ENCODE measurements at places on chromosomes 11 and 22.

DNA sequence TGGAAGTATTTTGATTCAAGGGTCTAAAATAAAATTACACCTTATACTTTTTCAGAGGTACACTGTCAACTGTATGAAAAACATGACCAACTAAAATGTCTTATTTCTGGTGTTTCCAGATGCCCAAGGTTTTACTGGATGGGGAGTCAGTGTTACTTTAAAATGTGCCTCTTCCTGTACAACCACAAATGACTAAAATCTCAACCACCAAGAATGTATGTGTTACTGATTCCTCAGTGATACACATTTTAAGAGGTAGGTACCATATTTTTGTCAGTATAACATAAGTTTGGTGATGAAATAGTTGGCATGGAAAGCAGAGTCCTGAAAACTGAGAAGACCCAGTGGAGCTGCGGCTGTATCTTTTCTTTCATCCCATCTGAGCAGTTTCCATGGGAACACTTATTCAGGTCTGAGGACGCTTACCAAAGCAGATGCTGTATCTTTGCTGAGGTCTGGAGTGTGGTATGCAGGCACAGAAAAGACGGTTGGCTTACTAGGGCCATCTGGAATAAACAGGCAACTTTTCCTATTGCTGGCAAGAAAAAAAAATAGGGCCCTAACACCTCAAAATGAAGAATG is 21.2 kb upstream of the TP53AIP1 start:
- DNase-seq, result no peak

DNA sequence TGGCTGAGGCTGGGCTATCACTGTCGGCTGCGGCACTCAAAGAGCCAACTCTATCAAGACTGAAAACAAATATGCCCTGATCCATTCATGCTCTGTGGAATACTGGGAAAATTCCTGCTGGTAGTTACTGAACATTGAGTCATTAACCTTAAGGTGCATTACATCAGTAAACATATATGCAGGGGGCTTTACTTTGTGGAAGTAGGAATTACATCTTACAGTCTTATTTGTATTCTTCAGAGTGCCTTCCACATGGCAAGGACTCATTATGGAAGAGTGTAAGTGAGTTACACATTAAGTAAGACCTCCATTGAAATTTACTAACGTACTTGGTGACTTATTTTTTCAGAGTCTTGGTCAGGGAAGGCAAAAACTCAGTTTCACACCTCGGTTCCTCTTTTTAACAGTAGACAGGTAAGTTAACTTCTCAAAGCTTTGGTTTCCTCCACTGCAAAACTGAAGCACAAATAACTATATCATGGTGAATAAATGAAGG is 4.5 kb downstream of the OR5B21 start:
- no peak for DNase-seq

GRCh38 chr22:46614025-46614931 is 5.9 kb upstream of the GRAMD4 start:
- DNase-seq, result no peak

GRCh38 chr11:92725352-92725751 is 244.1 kb upstream of the MTNR1B start:
- DNase-seq, result no peak

DNA sequence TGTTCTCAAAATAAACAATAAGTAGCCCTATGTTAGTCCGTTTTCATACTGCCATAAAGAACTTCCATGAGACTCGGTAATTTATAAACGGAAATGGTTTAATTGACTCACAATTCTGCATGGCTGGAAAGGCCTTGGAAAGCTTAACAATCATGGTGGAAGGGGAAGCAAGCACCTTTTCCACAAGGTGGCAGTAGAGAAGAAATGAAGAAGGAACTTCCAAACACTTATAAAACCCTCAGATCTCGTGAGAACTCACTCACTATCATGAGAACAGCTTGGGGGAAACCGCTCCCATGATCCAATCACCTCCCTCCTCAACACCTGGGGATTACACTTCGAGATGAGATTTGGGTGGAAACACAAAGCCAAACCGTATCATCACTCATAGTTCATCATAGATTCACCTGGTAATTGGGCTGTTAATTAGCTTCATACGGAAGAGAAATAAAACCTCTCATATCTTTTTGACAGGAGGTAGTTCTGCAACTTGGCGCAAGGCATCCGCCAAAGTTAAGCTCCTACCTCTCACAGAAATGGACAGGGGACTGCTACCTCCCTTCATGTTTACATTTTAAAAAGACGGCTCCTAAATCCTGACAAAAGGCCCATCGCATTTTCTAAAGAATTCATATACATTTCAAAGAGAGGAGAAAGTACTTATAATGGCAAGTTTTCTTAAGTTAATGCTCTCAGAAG is 49.0 kb downstream of the MUC15 start:
- no peak for DNase-seq

Data from NCI-H187 treated with DMSO at 0.1 percent for 48 hours (cell line).